ENCODE measurements at places on chromosomes 7 and 10.

DNA sequence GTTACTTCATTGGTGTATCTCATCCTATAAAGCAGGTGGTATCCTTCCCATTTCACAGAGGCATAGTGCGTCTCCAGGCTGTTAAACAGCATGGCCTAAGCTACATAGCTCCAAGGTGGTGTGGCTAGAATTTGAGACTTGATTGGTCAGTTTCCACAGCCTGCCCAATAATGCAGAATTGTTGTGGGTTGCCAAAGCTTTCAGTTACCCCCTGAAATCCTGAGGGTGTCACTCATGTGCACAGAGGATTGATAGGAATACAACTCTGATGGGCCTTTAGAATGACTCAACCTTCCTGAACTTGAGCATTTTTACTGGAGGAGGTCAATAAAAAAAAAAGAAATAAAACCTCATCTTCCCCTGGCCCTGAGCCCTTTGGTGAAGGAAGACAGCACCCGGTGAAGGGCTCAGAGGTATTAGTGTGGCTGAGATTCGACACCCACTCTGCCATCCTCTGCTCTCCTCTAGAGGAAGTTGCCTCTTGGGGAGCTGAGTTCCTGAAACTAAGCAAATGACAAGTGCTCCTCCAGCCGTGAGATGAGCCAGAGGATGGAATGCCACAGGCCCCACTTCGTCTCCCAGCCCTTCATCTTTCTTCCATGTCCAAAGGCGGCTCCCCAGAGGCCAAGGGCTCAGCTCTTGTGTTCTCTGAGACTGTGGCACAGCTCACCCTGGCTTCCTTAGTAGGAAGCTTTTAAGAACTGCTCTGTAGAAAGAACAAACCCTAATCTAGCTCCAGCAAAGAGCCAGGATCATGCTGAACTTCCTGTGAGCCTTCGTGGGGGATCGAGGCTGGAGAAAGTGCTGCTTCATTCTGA is 1.0 kb downstream of the ACSL5 start:
- no peak for DNase-seq

GRCh38 chr7:121503039-121503438 is 106.9 kb upstream of the FAM3C start:
- DNase-seq, result no peak

DNA sequence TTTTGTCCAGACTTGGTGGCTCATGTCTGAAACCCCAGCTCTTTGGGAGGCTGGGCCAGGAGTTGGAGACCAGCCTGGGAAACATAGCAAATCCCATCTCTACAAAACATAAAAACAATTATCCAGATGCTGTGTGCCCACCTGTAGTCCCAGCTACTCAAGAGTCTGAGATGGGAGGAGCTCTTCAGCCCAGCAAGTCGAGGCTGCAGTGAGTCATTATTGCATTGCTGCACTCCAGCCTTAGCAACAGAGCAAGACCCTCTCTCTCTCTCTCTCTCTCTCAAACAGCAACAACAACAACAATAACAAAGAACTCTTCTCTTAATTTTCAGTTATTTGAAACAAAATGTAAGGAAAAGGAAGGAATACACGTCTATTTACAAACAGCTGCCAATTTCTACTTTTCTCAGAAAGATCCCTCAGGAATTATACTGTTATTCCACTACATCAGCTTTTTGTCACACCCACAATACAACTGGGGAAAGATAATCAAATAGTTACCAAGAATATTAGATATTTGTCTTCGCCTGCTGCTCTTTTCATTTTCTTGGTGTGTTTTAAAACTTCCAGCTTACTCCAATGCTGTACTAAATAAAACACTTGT is 5.1 kb upstream of the TSPAN12 start:
- no peak for DNase-seq

DNA sequence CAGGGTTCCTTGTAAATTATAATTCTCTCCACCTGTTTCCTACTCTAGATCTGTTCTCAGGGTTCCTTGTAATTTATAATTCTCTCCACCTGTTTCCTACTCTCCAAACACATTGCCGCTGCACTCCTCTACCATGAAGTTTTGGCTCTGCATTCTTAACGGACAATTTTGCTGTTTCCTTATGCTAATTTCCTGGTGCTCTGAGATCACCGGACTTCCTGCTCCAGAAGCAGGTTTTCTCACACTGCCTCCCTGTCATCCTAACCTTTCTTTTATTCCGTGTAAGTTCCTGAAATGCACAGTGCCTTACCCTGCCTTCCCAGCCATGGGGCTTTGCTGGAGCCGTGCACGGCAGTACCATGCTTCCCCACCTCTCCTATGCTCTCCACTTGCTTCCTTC is 256.8 kb downstream of the PLXNA4 start:
- no peak for DNase-seq

DNA sequence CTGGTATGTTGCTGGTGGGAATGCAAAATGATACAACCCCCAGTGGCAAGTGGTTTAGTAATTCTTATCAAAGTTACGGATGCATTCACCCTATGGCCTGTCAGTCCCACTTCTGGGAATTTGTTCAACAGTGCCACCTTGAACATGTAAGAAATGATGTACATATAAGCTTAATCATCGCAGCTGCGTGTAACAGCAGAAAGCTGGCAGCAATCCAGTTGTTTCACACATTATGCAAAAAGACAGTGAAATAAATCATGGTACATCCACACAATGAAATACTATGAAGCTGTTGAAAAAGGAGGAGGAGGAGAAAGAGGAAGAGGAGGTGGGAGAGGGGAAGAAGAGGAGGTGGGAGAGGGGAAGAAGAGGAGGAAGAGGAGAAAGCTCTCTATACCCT is 76.2 kb upstream of the MYL10 start:
- DNase-seq, result no peak

- no peak for DNase-seq
Measured at GRCh38 chr7:151020231-151020630, 4.1 kb downstream of the ATG9B start.

DNA sequence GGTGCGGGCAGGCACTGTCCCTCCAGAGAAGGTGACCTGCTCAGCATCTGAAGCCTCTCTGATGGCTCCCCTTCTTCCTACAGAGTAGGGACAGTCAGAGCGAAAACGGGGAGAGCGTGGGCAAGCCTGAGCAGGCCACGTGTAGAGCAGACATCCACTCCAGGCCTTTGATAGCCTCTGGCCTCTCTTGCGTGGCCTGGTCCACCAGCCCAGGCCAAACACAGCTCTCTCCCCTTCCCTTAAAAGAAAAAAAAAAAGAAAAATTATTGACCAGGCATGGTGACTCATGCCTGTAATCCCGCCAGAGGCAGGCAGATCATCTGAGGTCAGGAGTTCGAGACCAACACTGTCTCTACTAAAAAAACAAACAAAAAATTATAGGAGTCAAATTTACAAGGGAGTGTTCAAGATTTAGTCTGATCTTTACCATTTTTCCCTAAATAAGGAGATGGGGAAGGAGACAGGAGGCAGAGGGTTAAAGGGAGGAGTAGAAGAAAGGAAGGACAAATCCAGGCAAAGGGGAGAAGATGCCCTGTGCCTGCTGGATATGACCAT is 84.8 kb downstream of the PLXNA4 start:
- DNase-seq, result no peak

DNA sequence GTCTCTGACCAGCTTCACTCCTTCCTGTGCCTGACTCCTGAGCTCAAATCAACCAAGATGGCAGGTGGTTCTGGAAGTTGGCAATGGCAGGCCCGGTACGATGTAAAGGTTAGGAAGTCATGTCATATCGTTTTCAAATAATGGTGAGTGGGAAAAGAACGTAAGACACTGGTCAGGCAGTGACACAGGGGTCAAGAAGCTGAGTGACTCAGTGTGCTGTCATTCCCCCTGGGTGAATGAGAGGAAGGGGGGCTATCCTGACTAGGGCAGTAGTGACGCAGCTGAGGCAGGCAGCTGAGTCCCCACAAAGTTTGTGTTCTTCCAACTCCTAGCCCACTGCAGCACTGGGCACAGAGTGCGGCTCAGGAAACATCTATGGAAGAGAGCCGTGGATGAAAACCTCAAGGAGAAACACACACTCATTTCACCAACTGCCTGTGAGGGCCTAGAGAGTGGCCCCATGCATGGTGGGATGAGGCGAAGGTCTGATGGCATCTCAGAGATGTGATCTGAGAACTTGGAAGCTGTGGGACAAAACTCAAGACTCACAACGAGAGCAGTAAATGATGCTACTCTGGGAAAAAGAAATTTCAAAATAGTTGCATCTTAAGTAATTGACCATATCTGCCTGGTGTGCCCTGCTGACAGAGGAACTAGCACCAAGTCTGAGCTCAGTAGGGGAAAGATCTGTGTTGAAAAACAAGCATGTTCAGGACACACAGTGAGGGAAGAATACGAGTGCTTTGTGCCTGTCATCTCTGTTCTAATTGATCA is 23.2 kb downstream of the CREB3L2 start:
- DNase-seq, result peak; percentile 77

DNA sequence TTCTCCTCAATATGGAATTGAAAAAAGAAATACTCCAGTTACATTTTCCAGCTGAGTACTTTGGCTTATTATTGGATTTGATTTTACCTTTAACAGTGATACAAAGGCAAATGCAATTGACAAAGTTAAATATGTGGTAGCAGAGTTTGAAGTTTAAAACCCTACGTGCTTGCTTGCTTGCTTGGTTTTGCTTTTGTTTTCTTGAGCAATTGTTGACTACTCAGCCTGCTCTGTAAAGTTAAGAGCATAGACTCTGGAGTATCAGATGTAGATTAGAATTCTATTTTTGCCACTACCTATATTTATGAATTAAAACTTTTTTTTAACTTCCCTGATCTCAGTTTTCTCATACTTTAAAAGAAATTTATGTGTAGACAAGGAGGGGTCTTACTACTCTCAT is 51.4 kb downstream of the PCDH15 start:
- no peak for DNase-seq

GRCh38 chr7:157806711-157807110 is 469.9 kb downstream of the DNAJB6 start:
- DNase-seq, result no peak

- no peak for DNase-seq
Measured at GRCh38 chr7:88321694-88322093, 15.0 kb upstream of the STEAP4 start.

- no peak for DNase-seq
Measured at GRCh38 chr7:154853727-154854095, 149.2 kb downstream of the PAXIP1 start.

- DNase-seq, result no peak
Measured at GRCh38 chr7:27165089-27165995, at the start of gene HOXA9. HOXA9 (minus strand) TSS chr7:27165537; CDS start chr7:27165457, 80 bp downstream.

GRCh38 chr10:91247360-91248111 is 27.1 kb downstream of the PCGF5 start:
- no peak for DNase-seq

DNA sequence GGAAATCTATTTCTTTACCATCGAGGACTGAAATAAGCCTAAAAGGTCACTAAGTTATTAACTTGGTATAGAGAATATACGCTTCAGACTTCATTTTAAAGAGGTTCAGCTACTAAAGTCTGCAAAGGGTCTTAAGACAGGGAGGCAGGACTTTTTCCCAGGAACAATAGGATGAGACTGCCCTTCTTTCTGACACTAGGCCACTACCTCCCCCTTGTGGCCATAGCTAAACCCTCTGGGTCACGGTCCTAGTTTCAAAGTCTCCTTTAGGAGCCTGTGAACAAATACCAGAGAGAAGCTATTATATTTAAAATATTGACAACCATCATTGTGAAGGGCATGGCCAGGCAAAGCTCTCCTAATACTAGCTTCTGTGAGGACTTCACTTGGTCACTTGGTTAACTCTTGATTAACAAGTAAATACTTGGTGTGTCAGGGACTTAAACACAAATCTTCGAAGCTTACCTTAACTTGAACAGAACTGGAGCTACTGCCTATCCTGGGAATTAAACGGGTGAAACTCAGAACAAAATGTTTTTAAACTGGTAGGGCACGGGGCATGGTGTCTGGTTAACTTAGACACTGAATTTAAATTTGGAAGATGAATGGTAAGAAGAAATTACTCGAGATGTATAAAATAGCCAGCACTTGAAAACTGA is 75.6 kb downstream of the CCDC6 start:
- DNase-seq, result no peak

- DNase-seq, result no peak
Measured at GRCh38 chr10:35015843-35016408, 74.2 kb downstream of the CUL2 start.

DNA sequence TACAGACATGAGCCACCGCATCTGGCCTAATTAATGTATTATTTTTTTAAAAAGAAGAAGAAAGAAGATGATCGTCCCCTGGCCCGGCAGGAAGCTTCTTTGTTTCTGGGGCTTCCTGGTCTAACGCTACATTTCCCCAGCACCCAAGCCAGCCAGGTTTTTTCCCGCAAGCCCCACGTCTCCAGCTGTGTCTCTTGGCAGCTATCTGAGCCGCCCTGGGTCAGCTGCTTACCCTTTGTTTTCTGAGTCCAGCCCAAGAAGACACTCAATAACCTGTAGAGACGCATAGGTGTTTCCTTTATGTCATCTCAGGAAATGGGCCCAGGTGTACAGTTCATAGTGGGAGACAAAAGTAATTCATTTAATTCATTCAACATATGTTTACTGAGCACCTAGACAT is 110.2 kb downstream of the MTPAP start:
- DNase-seq, result no peak

- peak; percentile 15 for DNase-seq
Measured at GRCh38 chr10:92291921-92292845, 1.2 kb downstream of the MARCHF5 start.

DNA sequence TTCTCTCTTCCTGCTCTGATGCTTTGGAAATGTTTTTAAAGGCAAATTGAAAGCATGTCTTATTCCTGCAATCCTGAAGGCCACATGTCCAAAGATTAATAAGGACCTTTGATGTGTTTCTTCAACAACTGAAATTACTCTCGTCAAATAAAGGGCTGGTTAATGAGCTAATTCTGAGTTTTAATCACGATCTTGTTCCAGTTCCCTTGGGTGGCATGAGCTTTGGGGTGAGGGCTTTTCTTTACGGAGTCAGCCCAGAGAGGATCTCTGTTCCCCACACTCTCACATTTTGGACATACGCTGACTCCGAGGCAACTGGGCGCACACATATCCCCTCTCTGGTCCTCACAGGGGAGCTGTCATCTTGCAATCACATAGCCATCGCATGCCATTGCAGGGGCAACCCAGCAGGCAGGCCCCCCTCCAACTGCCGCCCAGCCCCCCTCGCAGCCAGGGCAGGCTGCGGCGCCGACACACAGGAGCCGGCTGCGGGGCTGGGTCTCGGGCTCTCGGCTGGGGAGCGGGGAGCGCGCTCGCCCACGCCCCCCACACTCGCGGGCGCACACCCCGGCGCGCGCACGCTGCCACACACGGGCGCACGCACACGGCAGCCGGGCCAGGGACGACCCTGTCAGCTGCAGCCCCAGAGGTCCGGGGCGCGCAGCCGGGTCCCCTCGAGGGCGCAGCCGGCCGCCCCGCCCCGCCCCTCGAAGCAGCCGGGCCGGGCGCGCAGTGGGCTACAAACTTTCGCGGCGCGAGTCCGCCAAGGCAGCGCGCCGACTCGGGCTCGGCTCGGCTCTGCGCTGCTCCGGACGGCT is at the start of gene GDF10:
Gene GDF10, plus strand, starts transcription at position 587 of the 818 bp plus-strand sequence. CDS start 455 bp downstream, outside the sequence.
- DNase-seq, result no peak

DNA sequence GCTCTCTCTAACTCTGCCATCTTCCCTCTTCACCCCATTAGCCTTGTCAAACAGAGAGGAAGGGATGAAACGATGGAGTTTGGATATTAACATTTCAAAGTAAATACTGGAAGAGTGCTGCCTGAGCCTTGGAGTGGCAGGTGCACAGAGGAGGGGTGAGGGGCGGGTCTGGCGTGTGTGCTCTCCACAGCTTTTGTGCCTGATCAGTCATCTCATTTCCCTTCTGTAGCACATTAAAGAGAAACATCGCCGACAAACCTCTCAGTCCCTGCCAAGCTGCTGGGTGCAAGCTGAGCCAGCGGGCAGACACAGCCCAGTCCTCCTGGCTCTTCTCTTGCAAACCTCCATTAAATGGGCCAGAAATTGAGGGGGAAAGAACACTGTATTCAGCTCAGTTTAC is 76.2 kb downstream of the SLIT1 start:
- no peak for DNase-seq

- peak; percentile 1 for DNase-seq
Measured at GRCh38 chr10:80924063-80924952, 386.6 kb downstream of the SH2D4B start.
